ENCODE measurements at places on chromosomes 5 and 9. TPM values are rescaled to one million over a fixed set of nuclear protein-coding genes. Genes with fewer than 3 reads are reported as not detected.
A peak's percentile ranks its signal among the peaks of the same experiment; 100 is the strongest.

The GFI1B gene
- 0.43 TPM for total RNA-seq

The RNF183 gene
- not detected for total RNA-seq

The GABRP gene
- 0.14 TPM for total RNA-seq

The PDZD2 gene
- total RNA-seq, result 59.4 TPM

- peak; percentile 72 for DNase-seq
Observed at GRCh38 chr9:136713550-136713949, 1.2 kb downstream of the DIPK1B start.

The IL9 gene
- total RNA-seq, result not detected

All from Right ventricle myocardium inferior (tissue), 1 donor.